ENCODE measurements at places on chromosomes 6 and 20. TPM values are rescaled to one million over a fixed set of nuclear protein-coding genes. Genes with fewer than 3 reads are reported as not detected.

DNA sequence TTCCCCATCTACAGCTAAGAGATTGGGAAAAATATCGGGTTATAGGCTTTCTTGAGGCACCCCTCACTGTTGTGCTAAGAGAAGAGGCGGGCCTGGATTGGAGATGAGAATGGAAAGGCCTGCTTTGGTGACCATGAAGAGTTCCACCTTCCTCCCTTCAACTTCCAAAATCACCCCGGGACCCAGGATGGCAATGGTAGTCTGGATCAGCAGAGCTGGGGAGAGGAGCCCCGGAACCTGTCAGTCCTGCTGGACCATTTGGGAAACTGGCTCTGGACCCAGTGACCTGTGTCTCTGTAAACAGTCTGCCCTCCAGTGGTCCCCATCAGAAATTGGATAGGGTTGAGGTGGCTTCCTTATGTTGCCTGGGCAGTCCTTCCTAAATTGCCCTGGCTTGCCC lies 1085.6 kb downstream of the KHDRBS2 start:
- no peak for DNase-seq

DNA sequence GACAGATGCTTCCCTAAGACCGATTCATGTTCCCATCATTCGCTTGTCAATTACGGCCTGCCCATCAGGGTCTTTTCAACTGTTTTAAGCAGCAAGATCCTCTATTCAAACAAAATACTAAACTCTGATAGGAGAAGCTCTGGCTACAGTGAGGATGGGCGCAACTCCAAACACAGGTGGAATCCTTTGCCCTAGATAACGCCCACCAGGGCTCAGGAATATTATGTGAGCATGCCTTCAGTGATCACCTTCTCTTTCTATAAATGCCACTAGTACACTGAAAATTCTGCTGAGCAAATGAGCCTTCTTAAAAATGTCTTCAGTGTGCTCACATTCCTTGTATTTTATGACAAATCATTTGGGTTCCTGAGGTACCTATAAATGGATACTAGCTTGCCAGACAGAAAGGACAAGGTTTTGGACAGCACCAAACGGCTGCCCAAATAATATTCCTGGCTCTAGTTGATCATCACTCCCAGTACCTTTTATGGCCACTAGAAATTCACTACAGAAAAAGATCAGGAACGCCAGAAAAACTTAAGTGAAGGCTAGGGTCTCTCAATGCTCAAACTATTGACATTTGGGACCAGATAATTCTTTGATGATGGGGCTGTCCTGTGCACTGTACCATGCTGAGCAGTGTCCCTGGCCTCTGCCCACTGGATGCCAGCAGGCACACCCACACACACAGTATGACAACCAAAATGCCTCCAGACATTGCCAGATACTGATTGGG lies 13.1 kb downstream of the ZNF217 start:
- no peak for DNase-seq

GRCh38 chr20:43530321-43531090 lies 23.0 kb downstream of the L3MBTL1 start:
- no peak for DNase-seq

DNA sequence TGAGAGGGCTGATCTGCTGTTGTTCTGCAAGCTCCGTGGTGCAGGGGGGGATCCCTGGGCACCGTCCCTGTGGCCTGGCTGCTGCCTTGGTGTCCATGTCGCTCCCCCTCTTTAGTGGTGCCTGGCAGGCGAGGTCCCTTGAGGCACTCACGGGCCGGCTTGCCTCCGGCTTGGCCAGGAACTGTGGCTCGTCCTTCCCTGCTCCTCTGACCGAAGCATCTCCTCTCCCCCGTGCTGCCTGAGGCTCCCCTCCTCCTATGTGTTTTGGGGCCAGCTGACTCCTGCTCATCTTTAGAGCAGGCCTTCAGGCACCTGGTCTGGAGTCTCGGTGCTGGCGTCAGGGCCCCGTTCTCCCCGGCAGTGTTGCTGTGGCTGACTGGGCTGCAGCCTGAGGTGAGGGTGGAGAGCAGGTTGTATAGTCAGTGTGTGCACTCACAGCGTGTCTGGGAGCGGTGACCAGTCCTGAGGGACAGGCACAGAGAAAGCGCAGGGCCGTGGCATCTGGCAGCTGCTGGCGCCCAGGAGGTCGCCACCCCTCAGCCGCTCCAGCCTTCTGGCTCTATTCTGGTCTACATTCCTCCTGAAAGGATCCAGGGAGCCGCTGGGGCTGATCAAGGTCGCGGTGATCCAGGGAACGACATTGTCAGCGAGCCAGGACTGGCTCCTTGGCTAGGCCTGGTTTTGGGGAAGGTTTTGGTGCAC lies 43.7 kb downstream of the PYGB start:
- no peak for DNase-seq

DNA sequence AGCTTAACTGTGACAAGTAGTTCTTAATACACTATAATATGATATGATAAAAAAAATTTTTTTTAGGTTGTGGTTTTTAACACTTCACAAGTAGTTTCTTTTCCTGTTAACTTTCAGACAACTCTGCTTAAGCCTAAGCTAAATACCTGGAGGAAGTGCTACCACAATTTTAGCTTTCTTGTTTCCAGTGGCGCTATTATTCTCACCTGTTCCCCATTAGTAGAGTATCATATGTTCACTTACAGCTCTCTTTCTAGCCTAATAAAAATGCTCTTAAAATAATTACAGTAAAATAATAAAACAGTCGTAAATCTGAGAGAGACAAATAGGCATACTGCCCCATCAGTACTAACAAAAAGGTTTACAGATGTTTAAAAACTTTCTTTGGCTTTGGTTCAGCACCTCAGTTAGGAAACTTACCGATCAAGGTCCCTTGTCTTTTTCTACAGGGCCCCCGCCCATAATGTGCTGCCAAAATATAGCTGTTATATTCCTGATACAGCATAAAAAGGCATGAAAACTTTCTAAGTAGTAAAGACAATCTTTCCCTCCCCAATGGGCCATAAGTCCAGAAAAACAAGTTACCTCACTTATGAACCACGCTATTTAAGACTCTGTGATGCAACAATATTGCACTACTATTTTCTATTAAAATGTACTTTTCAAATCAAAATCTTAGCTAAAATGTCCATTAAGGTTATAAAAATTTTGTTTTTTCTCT lies 57.9 kb downstream of the SESN1 start:
- DNase-seq, result peak; percentile 45

DNA sequence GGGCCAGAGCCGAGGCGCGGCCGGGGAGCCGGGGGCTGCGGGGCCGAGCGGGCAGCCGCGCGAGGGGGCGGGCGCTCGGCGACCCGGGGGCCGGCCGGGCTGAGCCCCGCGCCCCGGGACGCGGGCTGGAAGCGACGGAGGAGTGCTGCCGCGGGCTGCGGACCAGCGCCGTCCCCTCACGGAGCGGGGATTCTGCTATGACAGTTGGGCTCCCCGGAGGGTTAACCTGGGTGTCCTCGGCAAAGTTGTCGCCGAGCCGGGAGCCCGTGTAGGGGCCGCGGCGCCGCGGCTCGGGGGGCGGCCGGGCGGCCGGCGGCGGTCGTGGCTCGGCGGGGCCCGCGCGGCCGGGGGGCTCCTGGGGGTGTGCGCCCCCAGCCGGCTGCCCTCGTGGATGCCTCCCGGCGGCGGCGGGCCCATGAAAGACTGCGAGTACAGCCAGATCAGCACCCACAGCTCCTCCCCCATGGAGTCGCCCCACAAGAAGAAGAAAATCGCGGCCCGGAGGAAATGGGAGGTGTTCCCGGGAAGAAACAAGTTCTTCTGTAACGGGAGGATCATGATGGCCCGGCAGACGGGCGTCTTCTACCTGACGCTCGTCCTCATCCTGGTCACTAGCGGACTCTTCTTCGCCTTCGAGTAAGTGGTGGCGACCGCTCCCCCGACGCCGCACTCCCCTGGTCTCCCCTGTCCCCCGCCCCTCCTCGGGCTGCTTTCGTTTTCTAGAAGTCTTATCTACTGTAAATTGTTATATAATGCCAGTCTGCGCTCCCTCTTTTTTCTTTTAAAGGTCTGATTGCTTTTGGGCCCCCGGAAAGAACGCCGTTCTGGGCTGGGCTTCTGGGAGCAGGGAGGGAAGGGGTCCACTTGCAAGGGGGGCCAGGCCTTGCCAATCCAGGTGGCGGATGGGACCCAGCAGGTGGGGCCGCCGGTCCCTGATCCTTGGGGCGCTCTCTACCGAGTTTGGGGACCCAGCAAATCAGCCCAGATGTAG lies 936 bp downstream of the ZDHHC14 start:
- DNase-seq, result no peak

Gene FAXC
- 28.0 TPM for polyA plus RNA-seq

Gene ANGPT4
- polyA plus RNA-seq, result 2.0 TPM

Gene CEP85L
- polyA plus RNA-seq, result 7.8 TPM

Measured in urinary bladder (tissue), 4 donors.